ENCODE measurements at places on chromosomes 4 and X.

GRCh38 chr4:17055788-17056187 is 157.3 kb upstream of the LDB2 start:
- no peak for DNase-seq

DNA sequence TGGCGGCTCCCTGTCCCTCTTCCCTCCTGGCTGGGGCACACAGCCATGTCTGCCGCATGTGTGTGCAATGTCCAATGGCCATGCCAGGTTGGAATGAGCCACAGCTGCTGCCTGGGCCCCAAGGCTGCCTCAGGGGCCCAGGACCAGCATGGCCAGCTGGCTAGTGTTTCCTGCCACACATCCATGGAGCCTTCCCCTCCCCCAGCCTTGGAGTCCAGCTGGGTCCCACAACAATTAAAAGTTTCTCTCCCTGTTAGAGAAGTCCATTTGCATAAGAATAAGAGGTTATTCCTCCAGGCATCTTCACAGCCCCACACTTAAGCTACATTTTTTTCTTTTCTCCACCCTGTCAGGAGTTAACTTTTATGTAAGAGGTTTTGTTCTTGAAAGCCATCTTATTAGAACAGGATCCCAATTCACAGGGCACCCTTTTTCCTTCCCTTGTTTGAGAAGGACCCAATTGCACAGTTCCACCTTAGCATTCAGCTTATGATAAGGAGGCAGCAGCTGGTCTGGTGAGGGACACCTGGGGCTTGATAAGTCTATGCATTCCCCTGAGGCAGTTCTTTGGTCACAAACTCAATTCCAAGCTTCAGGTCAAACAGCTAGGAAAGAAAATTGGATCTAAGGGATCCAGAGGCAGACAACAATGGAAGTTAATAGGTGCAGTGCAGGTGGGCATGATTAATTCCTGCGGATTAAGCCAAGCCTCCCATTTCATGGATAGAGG is 963.3 kb upstream of the GRIA3 start:
- no peak for DNase-seq

DNA sequence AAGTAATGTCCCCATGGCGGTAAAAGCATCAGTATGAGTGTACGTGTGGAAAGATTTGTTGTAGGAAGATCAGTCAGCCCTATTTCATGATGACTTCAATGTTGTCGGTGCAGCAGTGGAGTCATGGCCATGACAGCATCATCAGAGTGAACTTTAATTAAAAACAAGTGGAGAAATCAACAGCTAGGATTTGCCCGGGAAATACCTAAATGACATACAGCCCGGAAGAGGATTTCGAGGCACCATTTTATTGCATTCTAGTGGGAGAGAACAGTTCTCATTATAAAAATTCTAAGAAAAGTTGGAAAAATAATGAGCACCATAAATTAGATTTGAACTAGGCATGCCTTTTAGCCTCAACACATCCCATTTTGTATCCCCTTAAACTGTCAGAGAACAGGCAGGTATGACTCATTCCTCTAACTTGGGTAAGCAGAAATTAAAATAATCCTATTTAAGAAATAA is 170.1 kb downstream of the SHROOM3 start:
- DNase-seq, result no peak

- DNase-seq, result no peak
These were observed 150.9 kb downstream of the SPRY1 start for GRCh38 chr4:123547216-123548165.

- no peak for DNase-seq
These were observed 188.4 kb upstream of the MBNL3 start for GRCh38 chrX:132677233-132677716.

- DNase-seq, result no peak
These were observed 5.0 kb downstream of the TDO2 start for GRCh38 chr4:155908187-155909139.

- DNase-seq, result no peak
These were observed 30.7 kb downstream of the TAF7L start for GRCh38 chrX:101260435-101260834.

DNA sequence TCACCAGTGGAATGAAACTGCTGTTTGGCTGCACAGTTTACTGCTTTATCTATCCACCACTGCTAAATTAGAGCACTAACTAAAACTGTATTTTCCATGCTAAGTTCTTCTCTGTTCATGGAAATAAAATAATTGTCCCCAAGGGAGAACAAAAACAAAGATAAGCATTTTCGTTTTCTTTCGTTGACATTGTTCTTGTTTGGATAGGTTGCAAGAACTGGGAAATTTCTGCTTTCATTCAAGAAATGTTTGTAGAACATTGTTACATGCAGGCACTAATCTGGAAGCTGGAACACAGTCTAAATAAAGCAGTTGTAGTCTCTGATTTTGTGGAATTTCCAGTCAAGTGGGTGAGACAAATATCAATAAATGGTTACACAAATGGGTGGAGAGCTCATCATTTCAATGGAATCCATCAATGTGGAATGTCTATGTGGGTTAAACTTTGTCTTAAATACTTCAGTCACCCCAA is 5.8 kb upstream of the CXCL8 start:
- no peak for DNase-seq

- DNase-seq, result no peak
These were observed 490.2 kb upstream of the BOD1L1 start for GRCh38 chr4:14117575-14118238.

DNA sequence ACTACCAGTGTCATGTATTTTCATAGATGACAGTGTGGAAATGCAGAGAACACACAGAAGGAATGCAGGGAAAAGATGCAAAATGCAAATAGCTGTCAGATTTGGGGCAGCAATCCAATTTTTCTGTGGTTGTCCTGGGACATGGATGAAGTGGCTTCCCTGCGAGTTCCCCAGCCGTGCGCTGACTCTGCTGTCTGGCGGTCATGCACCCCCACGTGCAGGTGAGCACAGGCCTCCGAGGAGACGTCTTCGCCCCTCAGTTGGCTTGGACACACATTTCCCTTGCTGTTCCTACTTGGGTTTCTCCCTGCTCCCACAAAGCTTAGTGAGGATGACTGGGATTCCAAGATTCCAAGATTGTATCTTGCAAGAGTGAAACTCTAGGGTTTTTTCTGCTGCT is 24.4 kb downstream of the BLOC1S4 start:
- no peak for DNase-seq

Data from stimulated activated CD4-positive, alpha-beta T cell treated with anti-CD3 and anti-CD28 coated beads, Interleukin-1b, Interleukin-23, amount 100 ng/mL, for 24 hours (primary cell).